ENCODE measurements at places on chromosomes 1 and 21. TPM values are rescaled to one million over a fixed set of nuclear protein-coding genes. Genes with fewer than 3 reads are reported as not detected.
A peak's percentile ranks its signal among the peaks of the same experiment; 100 is the strongest.

DNA sequence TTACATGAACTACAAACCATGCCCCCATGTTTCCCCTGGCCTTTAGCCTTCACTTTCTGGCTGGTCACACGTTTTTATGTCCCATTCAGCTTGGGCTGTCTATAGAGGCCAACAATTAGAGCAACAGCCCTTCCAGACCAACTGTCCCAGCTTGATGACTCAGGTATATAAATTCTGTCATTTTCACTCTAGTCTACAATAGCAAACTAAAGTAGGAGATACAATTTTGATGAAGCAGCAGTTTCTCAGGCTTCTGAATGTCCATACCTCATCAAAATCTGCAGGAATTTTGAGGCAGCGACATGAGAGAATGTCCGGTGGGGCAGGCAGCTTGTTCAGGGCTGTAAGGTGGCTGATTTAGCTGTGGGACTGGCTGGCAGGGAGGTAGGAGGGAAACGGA lies 45.6 kb upstream of the VAV3 start:
- DNase-seq: no peak

NPHS2 gene
- 0.12 TPM for polyA plus RNA-seq

DNA sequence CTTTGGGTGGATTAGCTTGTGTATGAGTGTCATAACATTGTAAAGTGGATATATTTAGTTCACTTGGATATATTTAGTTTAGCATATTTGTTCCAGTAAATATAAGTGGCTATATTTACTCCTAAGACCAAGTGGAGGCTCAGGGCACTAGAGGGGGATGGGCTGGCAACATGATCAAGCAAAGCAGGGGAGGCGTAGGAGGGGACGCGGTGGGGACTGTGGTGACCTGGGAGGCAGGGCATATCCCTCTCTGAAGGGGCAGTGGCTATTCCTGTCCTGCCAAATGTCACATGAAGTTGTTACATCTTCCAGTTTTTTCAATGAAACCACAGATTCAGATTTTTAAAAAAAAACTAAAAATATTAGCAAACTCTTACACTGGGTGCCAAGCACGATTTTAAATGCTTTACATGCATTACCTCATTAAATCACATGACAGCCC lies 51.9 kb upstream of the EDN2 start:
- no peak for DNase-seq

GRCh38 chr1:230231774-230232145 lies 164.7 kb downstream of the GALNT2 start:
- DNase-seq: no peak

- DNase-seq: peak; percentile 86
Observed at GRCh38 chr1:66271904-66272254, 262.1 kb upstream of the SGIP1 start.

DNA sequence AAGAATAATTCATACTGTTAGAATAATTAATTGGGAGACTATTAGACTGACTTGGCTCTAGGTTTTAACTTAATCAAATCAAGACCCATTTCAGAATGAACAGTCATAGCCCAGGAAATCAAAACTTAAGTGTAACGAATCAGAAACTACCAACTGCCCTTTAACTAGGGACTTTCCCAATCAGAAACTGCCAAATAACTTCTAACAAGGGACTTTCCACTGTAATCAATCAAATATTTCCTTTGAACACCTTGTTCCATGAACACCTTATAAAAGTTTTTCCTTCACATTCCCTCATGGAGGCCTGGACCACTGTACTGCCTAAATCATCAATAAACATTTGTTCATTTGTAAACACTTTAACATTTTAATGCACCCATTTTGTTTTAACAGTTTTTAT lies 1054.7 kb upstream of the TMPRSS15 start:
- DNase-seq: no peak

DNA sequence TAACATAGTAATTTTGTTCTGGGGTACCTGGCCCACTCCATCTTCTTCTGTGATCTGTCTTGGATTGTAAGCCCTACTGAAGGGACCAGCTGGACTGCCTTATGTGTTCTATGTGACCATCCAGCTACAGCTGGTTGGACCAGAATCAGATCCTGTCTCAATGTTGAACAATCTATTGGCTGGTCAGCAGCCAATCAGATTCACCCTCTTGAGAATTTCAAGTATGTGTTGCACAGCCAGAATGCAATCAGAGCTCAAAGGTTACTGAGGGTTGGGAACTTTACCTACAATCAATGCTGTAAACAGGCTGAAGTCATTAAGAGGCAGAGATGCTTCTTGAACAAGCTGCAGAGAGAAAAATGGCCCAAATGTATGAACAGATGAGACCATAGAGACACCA lies 61.9 kb downstream of the KCNC4 start:
- DNase-seq: no peak

- no peak for DNase-seq
Observed at GRCh38 chr1:203593723-203594122, 32.9 kb upstream of the ATP2B4 start.

DDX59 gene
- 21.8 TPM for polyA plus RNA-seq

GRCh38 chr21:36994501-36995158 lies 11.9 kb upstream of the RIPPLY3 start:
- no peak for DNase-seq

DNA sequence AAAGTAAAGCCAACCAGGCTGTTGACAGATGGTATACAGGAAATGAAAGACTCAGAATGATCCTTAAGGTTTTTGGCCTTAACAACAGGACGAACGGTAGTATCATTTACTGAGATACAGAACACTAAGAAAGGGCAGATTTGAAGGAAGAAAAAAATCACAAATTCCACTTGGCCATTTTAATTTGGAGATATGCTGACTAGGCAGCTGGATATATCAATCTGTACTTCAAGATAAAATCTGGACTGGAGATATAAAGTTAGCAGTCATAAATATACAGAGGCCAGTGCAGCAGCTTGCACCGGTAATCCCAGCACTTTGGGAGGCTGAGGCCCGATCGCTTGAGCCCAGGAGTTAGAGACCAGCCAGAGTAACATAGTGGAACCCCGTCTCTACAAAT lies 1.3 kb downstream of the NVL start:
- DNase-seq: no peak

GRCh38 chr1:107867897-107868296 lies 97.1 kb downstream of the VAV3 start:
- DNase-seq: no peak

GRCh38 chr1:108817016-108817415 lies 39.9 kb downstream of the AKNAD1 start:
- peak; percentile 85 for DNase-seq

- no peak for DNase-seq
Observed at GRCh38 chr1:42926879-42927242, 31.8 kb downstream of the SLC2A1 start.

GRCh38 chr1:7753641-7754040 lies 17.5 kb upstream of the VAMP3 start:
- DNase-seq: no peak

DNA sequence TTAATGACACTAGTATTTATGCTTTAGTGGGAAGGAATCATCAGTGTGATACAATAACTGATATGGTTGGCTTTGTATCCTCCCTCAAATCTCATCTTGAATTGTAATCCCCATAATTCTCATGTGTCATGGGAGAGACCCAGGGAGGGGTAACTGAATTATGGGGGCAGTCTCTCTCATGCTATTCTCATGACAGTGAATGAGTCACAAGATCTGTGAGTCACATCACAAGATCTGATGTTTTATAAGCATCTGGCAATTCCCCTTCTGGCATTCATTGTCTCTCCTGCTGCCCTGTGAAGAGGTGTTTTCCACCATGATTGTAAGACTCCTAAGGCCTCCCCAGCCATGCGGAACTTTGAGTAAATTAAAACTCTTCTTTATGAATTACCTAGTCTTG lies 1760.3 kb downstream of the NCAM2 start:
- DNase-seq: no peak

NPR1 gene
- 17.6 TPM for polyA plus RNA-seq

- no peak for DNase-seq
Observed at GRCh38 chr1:164757625-164758024, 198.6 kb downstream of the PBX1 start.

- no peak for DNase-seq
Observed at GRCh38 chr1:205936311-205936710, 6.9 kb downstream of the SLC26A9 start.

- DNase-seq: no peak
Observed at GRCh38 chr1:29444081-29444715, 207.9 kb downstream of the PTPRU start.

PRUNE1 gene
- polyA plus RNA-seq: 22.7 TPM

DNA sequence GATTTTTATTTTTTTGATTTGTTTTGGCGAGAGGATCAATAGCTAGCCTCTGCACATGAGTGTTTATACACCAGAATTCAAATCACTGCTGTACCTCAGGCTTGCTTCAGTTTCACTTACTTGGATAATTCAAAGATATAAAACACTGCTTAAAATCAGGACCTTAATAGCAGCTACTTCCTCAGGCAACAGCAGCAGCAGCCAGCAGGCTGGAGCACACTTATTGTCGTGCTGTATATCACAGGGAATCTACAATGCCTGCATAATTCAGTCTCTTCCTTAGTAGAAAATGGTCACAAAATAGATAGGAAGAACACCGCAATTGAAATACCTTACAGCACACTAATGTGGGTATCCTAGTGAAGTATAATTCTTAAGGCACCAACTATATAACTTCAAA lies 497.3 kb downstream of the NEGR1 start:
- DNase-seq: no peak

LCE1E gene
- polyA plus RNA-seq: not detected

DNA sequence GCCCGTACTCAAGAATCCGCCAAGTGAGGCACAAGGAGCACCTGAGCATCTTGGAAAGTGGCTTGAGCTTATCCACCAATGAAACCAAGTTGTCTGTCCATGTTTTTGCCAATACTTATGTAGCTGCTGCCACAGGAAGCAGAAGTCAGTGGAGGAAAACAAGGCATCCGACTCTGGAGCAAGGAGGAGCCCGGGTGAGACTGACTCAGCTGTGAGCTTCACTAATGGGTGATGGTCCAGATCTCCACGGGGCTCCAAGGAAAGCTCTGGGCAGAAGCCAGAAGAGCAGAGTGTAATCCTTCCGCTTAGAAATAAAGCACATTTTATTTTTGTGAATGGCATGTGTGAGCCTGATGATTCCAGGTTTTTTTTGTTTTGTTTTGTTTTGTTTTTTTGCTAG lies 12.3 kb upstream of the SSR2 start:
- no peak for DNase-seq

EXTL1 gene
- 2.2 TPM for polyA plus RNA-seq

F11R gene
- polyA plus RNA-seq: 22.9 TPM

DNA sequence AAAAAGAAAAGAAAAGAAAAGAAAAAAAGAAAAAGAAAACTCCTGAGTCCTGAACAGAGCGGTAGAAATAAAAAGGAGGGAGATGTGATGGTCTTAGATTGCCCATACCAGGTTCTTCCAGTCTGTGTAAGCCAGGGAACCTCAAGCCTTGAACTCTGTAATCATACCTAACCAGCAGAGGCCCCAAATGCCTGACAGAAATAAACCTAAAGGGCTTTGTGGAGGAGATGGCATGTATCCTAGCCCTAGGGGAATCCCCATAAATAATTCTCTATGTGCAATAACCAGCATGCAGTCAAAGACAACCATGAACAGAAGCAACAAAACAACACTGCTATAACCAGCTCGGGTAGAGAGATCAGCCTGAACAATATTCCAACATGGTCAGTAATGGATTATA lies 40.4 kb downstream of the USP48 start:
- no peak for DNase-seq

DNA sequence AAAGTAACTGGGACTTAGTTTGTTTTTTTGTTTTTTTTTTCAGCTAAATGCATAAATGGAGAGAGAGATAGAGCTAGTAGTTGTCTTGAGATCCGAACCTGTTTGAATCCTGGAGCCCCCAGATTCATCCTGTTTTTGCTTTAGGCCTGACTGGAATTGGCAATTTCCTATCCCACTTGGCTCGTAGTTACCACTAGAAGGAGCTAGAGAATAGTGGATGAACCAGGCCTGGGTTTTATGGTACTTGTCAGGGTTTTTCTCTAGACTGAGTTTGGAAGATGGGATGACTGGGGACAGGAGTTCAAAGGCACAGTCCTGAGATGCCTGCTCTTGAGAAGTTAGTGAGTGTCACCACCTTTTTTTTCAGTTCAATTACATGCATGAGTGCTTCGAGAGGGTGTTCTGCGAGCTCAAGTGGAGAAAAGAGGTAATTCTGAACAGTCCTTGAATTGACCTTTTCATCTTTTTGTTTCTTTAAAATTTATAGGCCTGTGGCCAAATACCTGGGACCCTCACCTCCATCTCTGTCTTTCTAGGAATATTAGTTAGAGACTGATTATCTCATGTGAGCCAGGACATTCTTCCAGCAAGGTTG lies 23.4 kb downstream of the CELF3 start:
- DNase-seq: peak; percentile 38

DNA sequence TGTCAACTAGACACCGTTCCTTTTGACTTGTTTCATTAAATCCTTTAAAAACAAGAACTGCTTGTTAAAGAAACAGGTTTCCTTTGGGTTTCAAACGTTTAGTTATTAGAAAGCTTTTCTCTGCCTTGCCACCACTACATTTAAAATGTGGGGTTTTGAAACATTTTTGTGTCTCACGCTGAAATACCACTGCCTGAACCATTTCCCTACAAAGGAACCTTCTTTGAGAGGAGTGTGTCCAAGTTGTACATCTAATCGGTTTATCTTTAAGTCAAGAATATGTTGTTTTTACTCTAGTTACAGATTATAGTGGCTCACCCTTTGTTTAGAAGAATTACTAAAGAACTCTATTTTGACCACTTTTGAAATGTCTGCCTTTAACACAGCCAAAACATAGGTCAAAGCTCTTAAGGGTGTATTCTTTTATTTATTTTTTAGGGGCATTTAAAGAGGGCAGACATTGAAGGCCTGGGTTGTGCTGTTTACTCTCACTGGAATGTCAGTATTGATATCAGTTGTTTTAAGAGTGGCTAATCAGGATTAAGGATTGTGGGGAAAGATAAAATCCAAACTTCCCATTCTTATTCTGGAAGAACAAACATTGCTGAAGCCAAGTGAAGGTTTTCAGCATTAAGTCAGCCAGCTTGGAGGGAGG lies 143.4 kb downstream of the GALNT2 start:
- no peak for DNase-seq

GRCh38 chr1:199665371-199665770 lies 362.1 kb upstream of the NR5A2 start:
- DNase-seq: no peak

GRCh38 chr1:53143527-53143926 lies 1.1 kb upstream of the SLC1A7 start:
- no peak for DNase-seq

DNA sequence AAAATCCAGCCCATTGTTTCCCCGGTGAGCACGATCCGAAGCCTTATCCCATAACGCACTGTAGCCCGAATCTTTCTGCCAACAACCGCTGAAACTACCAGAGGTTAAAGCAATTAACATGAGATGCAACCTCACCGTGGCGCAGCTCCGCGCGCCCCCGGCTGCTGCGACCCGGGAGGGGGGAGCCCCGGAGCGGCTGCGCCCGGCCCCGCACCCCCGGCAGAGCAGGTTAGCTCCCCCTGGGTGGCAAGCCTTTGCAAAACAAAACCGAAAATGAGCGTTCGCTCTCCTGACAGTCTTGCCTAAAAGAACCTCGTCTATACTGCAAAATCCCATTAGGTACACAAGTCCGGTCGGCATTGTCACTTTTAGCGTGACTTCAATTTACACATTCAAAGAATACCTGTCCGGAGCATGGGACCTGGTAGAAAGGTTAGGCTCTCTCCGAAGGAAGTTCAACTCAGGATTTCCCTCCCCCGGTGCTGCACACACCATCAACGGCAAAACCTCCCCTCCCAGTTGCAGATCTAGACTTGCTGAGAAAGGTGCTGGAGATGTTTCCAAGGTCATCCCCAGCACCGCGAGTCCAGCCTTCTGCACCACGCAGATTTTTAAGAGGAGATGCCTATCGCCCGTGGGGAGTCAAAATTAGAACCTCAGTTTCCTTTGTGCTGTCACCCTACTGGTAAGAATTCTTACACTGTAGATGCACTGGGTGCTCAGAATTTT lies 107.5 kb downstream of the ZNF281 start:
- no peak for DNase-seq
